ENCODE measurements at places on chromosomes 16 and 17.

DNA sequence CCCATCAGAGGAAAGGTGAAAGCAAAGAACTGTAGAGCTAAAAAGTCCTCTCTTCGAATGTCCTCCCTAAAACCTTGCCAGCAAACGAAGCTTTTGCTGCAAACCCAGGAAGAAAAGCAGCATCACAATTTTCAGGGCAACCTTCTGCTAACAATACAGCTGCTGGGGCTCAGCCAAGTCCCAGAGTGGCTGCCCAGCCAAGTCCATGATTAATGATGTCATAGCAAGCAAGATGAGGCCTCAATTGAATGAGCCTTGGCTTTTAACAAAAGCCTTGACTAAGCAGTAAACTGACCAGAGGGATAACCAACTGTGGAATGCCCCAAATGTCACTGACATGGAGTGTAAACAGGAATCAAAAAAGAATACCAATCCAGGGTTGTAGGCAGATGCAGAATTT is 342.7 kb downstream of the PMP22 start:
- DNase-seq = no peak

DNA sequence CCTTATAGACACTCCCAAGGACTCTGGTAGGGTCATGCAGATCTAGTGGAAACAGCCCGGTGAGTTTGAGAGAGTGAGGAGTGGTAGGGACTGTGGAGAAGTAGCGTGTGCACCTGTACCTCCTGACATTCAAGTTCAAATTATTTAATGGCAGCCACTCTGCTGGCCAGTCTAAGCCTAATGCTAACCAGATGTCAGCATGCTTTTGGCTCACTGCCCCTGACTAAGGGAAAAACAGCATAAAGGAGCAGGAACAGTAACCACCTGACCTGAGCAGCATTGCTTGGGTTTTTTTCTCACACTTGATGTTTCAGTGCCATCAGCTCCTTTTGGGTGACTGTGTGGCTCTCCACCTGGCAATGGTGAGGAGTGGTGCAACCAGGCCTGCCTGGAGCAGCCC is 23.8 kb upstream of the SLC12A3 start:
- DNase-seq = no peak

GRCh38 chr17:57823469-57824401 is 26.1 kb downstream of the MRPS23 start:
- no peak for DNase-seq

GRCh38 chr17:46197530-46197929 is 4.3 kb upstream of the KANSL1 start:
- DNase-seq = no peak

DNA sequence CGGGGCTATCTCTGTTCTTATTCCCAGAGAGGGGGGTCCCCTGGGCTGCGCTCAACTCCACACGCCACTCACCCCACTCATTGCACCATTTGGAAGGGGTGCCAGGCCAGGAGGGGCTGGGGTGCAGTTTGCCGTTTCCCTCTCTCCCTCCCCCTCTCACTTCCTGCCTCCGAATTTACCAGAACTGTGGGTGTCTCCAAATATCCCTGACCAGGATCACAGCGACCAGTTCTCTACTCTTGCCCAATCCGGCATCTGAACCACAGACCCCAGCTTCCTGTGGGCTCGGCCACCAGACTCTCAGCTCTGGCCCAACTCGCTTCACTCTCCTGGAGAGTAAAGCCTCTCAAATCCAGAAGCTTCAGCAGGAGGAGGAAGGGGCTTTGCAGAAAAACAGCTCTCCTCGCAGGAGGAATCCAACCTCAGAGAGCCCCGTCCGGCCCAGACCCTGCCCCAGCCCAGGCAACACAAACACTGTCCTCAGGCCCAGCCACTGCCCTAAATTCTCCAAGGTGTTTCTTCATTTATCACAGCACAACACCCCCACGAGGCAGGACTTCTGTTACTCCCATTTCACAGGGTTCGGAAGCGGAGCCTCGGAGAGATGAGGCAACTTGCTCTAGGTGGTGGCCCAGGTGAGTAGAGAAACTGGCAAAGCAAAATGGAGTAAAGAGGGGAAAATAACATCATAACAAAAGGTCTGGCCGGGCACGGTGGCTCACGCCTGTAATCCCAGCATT is 423 bp upstream of the ASGR2 start:
- DNase-seq = no peak

GRCh38 chr17:78641243-78641642 is 64.0 kb upstream of the DNAH17 start:
- no peak for DNase-seq

- DNase-seq = no peak
Observed at GRCh38 chr17:27496005-27496404, 39.8 kb downstream of the KSR1 start.

- no peak for DNase-seq
Observed at GRCh38 chr16:83931556-83931955, 21.5 kb upstream of the OSGIN1 start.

GRCh38 chr17:80430446-80431245 is 15.7 kb downstream of the ENDOV start:
- DNase-seq = no peak

DNA sequence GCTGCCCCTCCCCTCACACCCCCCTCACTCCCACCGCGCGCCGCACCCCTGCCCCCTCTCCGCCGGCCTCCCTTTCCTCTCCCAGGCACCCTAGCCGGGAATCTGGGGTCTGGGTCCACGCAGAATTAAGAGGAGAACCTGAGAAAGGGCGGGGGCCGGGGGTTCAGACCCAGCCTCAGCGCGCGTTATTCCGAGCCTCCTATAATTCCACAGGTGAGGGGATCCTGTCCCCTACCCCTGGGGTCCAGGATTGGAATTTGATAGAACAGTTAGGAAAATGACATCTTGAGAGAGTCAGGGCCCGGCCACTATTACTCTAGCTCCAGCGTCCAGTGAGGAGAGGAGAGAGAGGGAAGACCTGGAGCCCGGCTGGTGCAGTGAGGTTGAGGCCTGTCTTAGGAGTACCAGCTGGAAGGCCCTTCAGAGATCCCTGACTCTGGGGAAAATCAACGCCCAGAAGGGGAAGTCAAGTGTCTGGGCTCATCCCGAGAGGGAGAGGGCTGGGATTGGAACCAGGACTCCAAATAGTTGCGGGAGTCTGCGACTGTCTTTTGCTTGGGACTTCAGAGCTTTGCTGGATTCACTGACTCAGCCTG is 17.3 kb downstream of the GRB7 start:
- DNase-seq = no peak

DNA sequence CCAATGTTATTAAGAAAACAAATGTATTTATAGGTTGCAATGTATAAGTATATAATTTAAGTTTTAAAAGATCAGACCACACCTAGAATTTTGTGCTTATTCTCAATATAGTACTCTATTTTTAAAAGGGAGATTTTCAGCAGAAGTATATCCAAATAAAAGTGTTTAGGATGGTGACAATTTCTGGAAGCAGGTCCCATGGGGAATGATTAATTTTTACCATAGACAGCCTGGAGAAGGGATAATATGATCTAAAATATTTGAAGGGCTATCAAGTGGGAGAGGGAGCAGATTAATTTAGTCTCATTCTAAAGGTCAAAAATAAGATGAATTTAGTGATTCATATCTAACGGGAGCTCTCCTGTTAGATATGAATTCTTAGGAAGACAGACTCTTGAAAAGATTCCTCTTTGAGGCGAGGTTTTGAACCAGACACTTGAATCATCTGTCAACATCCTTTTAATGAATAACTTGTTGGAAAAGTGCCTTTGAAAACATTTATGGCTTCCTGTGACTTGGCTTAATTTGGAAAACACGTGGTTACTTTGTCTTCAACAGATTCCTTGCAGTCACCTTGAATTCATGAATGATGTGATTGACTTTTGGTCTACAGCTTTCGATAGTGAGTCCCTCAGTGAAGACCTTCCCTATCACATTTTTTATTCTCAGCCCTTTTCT is 29.3 kb upstream of the SMIM36 start:
- no peak for DNase-seq

GRCh38 chr17:80621997-80622357 is 77.3 kb downstream of the RPTOR start:
- no peak for DNase-seq

GRCh38 chr16:282491-282890 is 473 bp upstream of the PDIA2 start:
- no peak for DNase-seq

GRCh38 chr16:3027983-3028715 is 4.3 kb downstream of the THOC6 start:
- DNase-seq = peak; percentile 71

DNA sequence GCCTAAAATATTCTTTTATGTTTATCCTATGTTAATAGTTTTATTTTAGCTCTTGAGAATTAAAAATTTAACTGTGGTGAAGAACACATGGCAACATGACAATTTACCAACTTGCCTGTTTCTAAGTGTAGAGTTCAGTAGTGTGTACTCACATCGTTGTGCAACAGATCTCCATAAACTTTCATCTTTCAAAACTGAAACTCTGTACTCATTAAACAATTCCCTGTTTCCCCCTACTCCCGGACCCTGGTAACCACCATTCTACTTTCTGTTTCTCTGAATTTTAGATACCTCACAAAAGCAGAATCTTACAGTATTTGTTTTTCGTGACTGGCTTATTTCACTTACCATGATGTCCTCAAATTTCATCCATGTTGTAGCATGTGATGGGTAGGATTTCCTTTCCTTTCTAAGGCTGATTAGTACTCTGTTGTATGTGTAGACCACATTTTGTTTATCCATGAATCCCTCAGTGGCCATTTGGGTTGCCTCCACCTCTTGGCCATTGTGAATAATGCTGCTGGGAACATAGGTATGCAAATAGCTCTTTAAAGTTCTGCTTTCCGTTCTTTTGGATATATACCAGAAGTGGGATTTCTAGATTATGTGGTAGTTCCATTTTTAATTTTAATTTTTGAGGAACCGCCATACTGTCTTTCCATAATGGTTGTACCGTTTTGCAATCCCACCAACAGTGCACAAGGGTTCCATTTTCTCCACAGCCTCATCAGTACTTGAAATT is 17.4 kb downstream of the IST1 start:
- no peak for DNase-seq

DNA sequence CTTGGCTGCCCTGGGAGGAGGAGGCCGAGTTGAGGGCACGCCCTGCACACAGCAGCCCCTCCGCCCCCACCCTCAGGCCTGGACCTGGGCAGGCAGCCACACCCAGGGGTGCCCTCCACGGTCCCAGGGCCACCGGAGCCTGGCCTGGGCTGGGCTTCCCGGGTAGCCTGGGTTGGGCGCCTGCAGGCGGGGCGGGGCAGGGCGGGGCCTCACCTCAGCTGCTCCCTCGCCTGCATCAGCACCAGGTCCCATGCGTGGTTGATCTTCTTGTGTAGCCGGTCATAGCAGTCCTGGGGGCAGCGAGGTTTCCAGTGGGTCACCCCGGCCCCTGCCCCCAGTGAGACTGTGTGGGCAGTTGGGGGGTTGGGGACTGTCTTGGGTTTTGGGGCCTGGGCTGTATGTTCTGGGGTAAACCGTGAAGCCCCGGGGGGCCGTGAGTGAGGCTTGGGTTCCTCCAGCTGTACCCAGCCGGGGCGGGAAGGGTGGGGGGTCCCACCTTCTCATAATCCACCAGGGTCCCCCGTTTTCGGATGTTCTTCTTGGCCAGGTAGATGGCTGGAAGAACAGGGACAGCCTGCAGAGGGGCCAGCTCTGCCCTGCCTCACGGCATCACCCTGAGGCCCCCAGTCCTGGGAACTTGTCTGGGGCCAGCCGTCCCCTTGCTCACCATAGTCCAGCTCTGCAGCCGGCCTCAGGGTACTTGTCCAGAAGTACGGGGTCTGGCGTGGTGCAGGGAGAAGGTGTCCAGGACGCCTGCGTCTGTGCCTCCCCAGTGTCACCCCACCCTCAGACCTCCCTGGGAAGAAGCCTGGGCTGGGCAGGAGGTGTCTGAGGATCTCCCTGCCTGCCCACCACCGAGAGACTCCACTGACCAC is 2.0 kb downstream of the RGS11 start:
- no peak for DNase-seq

GRCh38 chr17:79019632-79020584 is 4.1 kb upstream of the C1QTNF1 start:
- peak; percentile 53 for DNase-seq

DNA sequence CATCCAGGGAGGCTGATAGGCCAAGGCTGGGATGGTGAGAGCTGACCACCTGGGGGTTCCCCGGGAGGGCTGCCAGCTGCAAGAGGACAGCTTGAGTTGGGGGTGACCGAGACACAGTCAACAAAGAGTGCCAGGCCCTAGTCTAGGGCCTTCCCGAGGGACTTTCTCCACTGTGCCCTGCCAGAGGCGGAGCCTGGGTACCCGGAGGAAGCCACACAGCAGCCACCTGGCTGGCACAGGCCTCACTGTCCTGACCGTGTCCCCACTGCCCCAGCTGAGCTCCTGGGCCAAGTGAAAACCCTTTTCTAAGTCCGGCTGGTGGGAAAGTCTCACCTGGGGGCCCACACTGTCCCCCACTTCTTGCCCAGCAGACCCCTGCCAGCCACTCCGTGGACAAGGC is 71.9 kb upstream of the GSE1 start:
- DNase-seq = no peak

DNA sequence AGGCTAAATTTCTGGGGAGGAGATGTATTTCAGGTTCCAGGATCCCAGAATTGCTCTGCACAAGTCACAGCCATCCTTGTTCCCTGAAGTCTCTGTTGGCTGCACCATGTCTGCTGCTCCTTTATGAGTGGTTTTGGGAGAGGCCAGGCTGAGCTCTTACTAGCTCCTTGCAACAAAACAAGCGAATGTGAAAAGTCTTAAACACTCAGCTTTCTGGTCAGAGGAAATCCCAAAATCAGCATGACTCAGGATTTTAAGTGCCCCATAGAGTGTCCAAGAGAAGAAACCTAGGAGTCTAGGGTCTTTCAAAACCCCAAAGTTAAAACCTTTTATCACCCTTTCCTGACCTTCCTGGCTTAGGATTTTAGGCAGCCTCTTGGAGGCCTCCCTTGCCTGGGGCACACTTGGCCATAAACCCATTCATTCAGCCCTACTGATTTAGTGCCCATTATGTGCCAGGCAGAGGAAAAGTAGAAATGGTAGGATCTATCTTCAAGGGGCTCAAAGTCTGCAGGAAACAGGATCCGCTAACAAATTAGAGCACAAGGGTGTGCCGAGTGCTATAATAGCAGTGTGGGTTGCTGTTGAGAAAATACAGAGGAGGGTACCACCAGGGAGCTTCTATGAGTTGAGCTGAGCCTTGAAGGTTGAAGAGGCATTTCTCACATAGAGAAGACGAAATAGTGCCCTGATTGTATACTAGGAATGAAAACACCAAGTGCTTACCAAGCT is 36.9 kb downstream of the SOST start:
- no peak for DNase-seq

DNA sequence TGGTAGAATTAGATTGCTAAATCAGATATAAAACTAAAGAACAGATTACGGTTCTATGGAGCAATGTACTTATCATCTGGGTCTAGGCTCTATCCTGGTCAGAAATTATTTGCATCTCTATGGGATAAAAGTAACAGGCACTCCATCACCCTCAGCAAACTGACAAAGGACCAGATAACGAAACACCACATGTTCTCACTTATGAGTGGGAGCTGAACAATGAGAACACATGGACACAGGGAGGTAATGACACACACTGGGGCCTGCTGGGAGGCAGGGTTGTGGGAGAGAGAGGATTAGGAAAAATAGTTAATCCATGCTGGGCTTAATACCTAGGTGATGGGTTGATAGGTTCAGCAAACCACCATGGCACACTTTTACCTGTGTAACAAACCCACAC is 61.9 kb downstream of the MPHOSPH6 start:
- DNase-seq = no peak

All from NCI-H774 (cell line).